COLO829 (cell line): ENCODE measurements at places on chromosomes 11 and 22.
A peak's percentile ranks its signal among the peaks of the same experiment; 100 is the strongest.

DNA sequence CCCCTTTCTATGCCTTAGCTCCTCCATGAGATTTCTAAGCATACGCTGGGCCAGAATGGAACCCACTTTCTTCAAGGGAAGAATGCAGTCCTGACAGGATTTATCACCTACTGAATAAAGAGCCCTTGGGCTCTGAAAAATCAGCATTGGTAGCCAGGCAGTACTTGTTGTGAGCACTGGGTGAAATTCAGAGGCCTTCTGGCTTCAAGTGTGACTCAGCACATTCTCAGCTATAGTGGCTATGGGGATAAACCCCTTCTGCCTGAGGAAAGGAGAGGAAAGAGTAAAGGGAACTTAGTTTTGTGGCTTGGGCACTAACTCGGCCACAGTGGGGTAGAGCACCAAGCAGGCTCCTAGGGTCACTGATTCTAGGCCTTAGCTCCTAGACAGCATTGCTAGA, 574.8 kb downstream of the JRKL start:
- DNase-seq: no peak

DNA sequence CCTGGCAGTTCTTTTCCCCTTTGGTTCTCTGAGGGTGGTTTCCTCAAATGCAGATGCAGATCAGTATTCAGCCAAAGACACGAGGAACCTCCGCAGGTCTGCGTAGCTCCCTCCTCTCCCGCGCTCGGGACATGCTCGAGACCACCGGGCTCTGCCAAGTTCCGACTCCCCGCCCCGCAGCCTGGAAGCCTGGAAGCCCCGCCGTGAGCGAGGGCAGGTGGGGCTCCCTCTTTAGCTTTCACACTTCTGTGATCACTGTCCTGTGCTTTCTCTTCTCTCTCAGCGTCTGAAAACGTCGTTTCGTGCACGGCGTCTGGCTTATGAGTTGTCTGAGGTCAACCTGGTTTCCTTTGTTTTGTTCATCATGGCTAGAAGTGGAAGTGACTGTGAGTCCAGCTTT, 26.6 kb downstream of the ZBED4 start:
- no peak for DNase-seq

DNA sequence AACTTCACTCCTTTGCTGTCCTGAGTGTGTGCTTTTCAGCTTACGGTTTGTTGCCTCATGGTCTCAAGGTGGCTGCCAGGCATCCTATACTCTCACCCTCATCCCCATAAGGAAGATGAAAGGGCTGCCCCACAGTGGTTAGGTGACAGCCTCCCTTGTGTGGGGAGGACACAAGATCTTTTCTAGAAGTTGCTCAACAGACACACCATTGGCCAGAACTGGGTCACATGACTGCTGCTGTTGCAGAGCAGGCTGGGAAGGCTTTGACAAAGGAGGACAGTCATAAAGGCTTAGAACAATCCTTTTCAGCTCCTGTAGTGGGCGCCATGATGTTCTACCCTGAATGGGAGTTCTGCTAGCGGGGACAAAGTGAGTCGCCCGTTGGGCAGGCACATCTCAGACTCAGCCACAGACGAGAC, 69.7 kb upstream of the RASD2 start:
- peak; percentile 28 for DNase-seq

DNA sequence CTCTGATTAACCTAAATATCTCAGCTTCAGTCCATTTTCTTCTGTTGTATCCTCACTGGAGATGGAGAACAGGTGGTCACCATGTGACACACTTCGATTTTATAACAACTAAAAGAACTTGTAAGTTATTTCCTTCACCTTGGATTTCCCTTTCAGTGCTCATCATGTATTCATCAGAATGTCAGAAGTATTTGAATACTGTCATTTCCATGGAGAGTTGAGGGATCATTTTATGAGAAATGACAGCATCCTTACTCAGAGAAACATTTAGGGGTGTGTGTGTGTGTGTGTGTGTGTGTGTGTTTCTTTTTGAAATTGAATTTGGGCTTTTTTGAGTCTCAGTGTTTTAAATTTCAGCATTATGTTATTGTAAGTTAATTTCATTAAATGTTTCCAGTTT, 205.8 kb downstream of the ARHGAP42 start:
- no peak for DNase-seq

- no peak for DNase-seq
These were observed 13.2 kb downstream of the TANGO2 start for GRCh38 chr22:20034143-20034542.

DNA sequence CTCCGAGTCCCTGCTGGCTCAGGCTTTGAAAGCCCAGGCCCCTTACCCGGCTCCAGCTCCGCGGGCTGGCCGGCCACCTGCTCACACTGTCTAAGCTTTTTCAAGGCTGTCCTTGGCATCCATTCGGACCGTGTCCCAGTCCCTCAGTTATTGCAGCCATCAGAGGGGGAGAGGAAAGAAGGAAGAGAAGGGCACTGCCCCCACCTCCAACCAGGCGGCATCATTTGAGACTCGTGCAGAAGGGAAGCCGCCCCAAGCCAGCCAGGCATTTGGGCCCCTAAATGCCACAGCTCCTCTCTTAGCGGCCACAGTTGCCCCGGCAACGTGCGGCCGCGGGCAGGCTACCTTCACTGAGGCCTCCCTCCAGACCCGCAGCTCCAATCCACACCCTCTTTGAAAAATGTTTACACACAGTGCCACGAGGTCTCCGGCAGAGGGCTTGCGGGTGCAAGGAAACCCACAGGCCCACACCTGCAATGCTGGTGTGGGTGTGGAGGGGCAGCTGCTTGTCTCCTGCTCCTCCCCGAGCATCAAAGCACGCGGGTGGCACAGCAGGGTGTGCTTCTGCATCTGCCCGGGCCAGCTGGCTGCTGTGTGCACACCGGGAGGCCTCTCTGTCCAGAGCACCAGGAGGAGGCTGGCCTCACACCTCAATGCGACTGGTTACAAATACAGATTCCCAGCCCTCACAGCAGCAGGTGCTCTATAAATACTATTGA, 124.4 kb downstream of the CTTN start:
- DNase-seq: no peak
